Substantia nigra (tissue), 51 donors: ENCODE measurements at places on chromosomes 7 and 10.
A peak's percentile ranks its signal among the peaks of the same experiment; 100 is the strongest.

DNA sequence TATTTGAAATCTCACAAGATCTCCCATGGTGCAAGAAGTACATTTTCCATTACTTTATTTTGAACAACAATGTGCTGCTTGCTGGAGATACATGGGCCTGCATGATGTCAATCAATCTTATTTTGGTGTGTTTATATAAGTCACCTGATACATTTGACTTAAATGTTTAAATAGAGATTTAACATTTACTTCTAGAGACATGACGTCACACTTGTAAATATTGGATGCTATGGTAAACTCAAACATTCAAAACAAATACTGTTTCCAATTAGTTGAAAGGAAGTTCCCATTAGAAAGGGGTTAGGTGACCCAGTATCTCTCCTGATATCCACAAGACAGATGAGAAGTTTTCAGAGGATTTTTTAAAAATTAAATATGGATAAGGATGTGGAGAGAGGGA, 214.5 kb downstream of the NSUN6 start:
- DNase-seq = no peak

DNA sequence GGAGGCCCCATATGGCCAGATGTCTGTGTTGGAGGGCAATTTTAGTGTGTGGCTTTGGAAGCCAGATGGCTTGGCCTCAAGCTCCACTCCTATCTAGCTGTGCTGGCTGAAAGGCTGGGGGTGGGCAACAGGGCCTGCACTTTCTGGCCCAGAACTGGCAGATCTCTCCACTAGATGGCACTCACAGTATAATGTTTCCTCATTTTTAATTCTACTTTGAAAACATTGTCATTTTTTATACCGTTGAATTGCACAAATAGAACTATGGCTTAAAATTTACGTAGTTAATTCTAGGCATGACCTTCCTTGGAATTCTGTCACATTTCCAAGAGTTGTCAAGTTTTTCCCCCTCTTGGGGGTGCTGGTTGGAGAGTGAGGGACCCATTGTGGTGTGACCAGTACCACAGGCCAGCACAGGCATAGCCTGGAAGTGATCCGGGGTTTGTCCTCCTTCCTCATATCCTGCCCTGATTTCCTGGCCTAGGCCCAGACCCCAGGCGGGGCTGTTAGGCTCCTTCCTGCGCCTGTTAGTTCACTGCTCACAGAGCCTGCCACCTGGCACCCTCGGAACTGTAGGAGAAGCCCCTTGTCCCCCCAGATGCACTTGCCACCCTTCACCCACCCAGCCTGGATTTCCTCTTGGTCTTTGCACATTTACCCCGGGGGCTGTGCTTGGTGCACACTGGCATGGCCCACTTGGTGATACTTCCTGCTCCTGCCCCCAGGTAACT, 52.8 kb downstream of the ARHGAP22 start:
- peak; percentile 25 for DNase-seq

DNA sequence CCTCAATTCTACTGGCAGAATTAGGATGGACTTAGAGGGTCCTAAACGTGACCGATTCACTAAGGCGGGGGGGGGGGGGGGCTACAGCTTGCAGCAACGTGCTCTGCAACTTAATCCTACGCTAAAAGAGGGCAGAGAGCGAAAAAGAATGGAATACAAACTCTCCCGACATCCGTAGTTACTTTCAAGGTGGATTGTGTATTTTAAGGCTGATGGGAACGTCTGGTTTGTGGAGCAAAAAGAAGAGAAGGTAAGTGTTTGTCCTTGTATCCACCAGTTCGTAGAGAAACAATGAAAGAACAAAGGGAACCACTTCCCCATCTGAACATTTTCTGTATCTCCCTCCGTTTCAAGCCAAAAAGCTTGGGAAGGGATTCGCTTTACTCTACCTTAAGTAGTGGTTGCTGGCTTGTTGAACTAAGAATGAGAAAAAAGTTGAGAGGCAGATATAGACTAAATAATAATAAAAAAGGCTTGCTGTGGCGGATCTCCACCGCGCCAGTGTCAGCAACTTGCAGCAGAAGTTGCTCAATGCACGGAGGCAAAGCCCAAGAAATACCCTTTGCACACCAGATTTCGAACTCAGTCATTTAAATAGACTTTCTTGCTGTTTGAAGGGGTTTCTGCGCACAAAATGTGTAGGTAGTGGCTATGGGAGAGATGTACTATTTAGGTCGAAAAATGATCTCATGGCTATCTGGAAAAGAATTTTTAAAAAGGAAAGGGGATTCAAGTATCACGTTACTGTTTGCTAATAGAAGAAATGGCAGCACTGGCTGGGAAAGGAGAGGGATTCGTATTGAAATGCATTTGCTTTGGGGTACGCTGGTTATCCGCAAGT, 736 bp downstream of the SKIDA1 start:
- no peak for DNase-seq

- no peak for DNase-seq
These were observed 14.9 kb downstream of the TNRC18 start for GRCh38 chr7:5408777-5409176.
